ENCODE measurements at places on chromosomes 5 and 9.

- DNase-seq = peak; percentile 62
These were observed 818.2 kb downstream of the TLR4 start for GRCh38 chr9:118522093-118523028.

DNA sequence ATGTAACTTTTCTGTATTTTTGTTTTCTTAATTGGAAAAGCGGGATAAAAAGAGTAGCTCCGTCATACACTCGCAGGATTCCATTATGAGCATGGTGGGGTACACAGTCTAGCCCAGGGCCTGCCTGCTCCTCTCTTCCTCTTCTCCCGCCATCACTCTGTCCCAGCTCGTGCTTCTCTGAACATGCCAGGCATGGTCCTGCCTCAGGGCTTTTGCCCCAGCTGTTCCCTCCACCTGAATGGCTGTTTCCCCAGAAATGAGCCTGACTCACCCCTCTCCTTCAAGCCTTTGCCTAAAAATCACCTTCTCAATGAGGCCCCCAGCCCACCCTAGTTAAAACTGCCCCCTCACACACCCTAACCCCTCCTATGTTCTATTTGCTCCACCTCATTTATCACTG lies 4.5 kb downstream of the CORO2A start:
- no peak for DNase-seq

GRCh38 chr5:57832875-57833274 lies 350.3 kb upstream of the ACTBL2 start:
- DNase-seq = no peak

- DNase-seq = no peak
These were observed 344.1 kb downstream of the SEMA5A start for GRCh38 chr5:9201761-9202160.

DNA sequence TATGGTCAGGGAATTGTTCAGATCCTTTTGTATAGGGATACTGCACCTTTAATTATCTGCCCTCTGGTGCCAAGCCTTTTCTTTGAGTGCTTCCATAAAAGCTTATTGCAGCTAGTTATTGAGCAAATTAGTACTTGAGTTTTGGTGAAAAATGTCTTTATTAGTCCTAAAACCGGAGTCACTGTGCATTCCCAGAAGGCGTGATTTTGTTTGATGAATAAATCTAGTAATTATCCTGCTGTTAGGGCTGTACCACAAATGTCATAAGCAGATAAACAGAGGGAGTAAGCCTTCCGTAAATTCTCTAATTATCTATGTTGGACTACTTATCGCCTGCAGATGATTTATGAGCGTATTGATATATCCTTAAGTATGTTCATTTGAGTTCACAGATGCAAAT lies 620.7 kb upstream of the ARRDC3 start:
- no peak for DNase-seq

DNA sequence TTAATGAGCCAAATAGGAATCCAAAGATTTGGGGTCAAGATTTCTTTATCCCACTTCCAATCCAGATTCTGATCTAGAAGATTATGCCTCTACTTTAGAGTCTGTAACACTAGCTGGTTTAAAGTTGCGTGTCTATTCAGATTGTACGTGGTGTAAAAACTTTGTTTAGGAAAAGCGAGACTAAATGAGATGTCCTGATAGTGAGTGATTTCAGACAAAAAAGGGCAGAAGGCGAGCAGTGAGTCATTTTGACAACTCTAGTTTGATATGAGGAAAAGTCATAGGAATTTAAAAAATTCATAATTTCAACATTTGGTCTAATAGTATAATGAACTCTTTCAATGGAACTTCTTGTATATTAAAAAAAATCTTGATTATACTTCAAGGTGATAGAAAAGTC lies 119.6 kb upstream of the KLF9 start:
- no peak for DNase-seq

GRCh38 chr5:149381986-149382338 lies 2.9 kb upstream of the IL17B start:
- peak; percentile 95 for DNase-seq

GRCh38 chr9:114224247-114224610 lies 68.9 kb downstream of the COL27A1 start:
- peak; percentile 78 for DNase-seq

- DNase-seq = no peak
These were observed 30.6 kb downstream of the TTC39B start for GRCh38 chr9:15276328-15276938.

- peak; percentile 75 for DNase-seq
These were observed 30.1 kb downstream of the PTPA start for GRCh38 chr9:129141066-129142041.

DNA sequence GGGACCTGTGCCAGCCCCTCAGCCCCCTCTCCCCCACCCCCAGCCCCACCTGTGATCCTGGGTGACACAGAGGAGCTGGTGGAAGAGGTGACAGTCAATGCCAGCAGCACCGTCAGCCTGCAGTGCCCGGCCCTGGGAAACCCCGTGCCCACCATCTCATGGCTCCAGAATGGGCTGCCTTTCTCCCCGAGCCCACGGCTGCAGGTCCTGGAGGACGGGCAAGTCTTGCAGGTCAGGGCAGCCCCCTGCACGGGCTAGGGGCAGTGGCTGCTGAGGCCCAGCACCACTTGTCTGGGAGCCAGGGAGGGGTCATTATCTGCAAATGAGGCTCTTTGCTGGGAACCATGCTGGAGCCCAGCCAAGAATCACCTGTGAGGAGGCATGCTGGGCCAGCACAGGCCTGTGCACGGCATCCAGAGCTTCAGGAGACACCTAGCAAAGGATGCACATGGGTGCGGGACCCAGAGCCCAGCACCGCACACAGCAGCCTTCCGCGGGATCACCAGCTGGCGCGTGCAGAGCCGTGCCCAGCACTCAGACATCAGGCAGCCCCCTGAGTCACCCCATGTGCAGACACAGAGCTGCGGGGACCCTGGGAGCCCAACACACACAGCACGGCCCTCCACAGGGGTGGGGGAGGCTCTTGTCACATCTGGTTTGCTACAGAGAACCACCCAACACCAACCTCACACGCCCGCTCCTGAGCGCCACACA lies 62.0 kb upstream of the ASS1 start:
- no peak for DNase-seq

- DNase-seq = no peak
These were observed 1.5 kb upstream of the HMGCR start for GRCh38 chr5:75335486-75335885.

DNA sequence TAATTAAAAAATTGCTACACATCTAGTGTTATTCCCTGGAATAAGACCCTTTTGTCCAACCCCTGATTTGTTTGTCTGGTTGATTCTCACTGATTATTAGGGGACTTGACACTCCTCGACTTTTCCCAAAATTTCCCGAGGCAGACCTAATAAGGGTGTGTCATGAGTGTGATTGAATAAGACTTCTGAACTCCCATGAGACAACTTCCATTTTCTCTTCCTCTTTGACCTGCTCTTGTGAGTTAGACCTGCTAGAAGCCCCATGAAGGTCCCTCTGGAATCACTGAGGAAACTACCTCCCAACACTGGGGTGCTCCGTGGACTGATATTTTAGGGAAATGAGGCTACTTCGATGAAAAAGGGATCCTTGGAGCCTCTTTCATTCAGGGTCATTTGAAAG lies 83.4 kb downstream of the MUSK start:
- DNase-seq = no peak

- no peak for DNase-seq
These were observed 78.9 kb upstream of the LRRC70 start for GRCh38 chr5:62499756-62500155.

- no peak for DNase-seq
These were observed 128.7 kb downstream of the NIPBL start for GRCh38 chr5:37005252-37005651.

- no peak for DNase-seq
These were observed 376.2 kb downstream of the CDH10 start for GRCh38 chr5:24268482-24269056.

DNA sequence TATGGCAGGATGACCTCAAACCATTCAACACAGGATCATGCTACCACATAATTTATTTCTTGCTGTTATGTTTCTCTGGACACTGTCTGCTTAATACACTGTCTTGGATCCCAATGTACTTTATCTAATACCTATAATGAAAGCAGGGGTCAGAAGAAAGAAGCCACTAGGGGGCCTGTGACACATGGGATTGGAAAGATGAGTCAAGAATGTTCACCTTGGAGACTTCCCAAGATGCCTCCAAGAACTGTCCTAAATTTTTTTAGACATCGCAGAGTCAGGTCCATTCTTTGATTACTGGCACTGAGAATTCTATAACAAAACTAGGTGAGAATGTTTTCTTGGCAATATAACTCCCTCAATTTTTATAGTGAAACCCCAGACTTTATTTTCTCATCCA lies 305.8 kb upstream of the SMARCA2 start:
- DNase-seq = peak; percentile 10

- no peak for DNase-seq
These were observed 230.7 kb upstream of the IRX1 start for GRCh38 chr5:3364941-3365340.

DNA sequence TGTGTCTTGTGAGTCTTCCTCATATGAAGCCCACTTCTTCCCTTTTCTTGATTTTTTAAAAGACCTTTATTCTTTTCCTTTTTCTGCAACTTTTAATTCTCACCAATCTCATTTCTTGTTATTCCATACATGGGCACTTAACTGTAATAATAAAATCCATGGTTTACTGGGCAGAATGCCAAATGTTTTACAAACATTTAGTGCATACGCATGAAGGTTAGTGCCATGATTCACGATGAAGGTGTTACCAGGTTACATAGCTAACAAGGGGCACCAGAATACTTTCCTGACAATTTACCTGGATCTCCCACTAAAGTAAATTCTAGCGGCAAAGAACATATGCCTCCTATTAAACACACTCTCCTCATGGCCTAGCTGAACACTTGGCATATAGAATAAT lies 28.5 kb downstream of the MAN2A1 start:
- no peak for DNase-seq

- DNase-seq = no peak
These were observed 1.4 kb downstream of the SLC36A2 start for GRCh38 chr5:151345808-151346478.

DNA sequence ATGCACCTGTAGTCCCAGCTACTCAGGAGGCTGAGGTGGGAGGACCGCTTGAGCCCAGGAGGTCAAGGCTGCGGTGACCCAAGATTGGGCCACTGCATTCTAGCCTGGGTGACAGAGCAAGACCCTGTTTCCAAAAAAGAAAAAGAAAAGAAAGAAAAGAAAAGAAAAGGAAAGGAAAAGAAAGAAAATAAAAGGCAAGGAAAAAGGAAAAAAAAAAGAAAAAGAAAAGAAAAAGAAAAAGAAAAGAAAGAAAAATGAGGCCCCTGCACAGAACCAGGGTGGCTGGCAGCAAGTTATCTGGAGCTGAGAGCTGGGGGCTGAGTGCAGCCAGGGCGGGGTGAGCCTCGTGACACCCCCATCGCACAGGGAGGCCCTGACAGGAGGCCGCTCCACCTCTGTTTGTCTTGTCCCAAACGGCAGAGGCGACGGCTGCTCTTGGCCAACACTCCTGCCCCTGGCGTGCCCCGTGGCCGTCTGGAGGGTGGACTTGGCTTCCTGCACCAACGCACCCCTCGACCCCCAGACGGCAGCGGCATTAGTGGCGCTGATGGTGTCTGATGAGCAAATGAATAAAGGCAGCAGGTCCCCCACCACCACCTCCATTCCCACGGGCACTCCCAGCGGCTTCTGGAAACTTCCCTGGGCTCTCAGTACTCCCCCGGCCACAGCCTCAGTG lies 16.7 kb downstream of the EXD3 start:
- no peak for DNase-seq

- peak; percentile 91 for DNase-seq
These were observed at the start of gene PALM2AKAP2 for GRCh38 chr9:109779711-109780452. TSS of gene PALM2AKAP2 (plus strand) at chr9:109780198. CDS start at chr9:109780489, 291 bp downstream.

DNA sequence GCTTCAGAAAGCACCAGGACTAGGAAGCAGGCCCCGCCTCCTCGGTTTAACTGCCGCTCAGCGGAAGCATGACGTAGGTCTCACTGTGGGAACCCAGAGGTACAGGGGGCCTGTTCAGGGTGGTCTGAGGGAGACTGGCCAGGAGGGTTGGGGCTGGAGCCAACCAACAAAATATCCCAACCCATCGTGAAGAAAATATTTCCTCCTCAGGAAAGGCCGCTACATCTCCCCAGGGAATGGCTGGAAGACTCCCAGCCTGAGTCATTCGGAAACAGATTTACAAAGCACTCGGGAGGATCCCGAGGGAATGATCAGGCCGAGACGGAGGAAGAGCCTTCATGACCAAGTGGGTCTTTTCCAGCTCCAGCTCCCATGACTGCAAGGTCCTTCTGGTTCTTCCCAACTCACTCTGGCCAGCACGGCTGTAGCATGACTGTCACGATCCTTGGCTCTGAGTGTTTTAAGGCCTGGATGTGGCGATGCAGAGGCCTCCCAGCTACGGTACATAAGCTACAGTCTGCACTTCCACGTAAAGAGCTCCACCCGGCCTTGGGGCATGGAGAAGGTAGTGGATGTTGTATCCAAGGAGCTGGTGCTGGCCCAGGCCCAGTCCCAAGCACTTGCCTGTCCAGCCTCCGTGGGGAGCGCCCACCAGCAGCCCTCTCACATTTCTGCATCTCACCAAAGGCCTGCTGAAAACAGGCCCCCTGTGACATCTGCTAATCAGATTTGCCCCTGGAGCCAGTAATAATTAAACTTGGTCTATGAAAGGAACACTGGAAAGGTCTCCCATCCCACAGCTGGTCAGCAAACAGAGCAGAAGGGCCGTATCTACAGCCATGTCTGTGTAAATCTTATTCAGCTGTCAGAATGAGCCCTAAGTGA lies 100.6 kb downstream of the LHFPL2 start:
- DNase-seq = no peak

DNA sequence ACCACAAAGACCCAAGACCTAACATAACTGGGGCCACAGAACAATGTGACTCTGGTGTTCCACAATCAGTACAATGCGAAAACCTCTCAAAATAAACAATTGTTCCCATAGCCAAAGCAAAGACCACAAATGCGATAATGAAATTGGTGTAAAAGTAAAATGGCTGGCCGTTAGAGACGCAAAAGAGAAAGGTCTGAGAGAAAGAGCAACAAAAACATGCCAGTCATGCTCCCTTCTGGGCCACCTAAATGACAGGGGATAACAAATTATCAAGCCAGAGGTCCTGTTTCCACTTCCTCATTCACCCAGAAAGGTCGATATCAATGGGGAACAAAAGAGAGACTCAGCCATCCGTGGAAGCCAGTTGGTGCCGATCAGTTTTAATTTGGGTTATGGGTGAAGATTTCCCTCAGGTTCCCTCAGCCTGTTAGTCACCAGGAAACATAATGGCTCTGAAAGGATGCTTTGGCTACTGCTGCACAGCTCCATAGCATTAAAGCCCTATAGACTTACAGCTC lies 9.2 kb upstream of the CFAP95 start:
- no peak for DNase-seq

- peak; percentile 16 for DNase-seq
These were observed 234.5 kb upstream of the TRPM3 start for GRCh38 chr9:71355884-71356283.

DNA sequence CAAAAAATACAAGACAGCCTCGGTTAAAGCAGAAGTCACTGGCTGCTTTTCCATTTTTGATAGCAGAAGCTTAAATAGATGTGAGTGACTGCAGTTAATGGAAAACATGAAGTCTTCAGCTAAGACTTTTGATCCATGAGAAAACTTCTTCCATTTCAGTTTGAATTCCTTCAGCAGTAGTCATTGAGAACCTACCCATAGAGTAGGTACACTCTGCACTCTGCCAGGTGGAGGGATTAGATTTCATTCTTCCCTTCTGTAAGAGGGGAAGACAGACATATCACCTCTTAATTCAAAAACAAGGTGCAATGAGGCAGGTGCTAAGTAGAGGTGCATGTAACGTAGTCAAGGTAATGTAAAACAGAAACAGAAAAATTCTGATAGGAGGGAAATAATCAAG lies 26.7 kb upstream of the XPA start:
- DNase-seq = no peak
